ENCODE measurements at places on chromosomes 1 and 21.

- no peak for DNase-seq
Observed at GRCh38 chr1:117089996-117090395, 29.9 kb downstream of the TTF2 start.

- DNase-seq = no peak
Observed at GRCh38 chr1:164759144-164759920, 200.3 kb downstream of the PBX1 start.

- DNase-seq = no peak
Observed at GRCh38 chr1:208100906-208101305, 143.3 kb downstream of the PLXNA2 start.

DNA sequence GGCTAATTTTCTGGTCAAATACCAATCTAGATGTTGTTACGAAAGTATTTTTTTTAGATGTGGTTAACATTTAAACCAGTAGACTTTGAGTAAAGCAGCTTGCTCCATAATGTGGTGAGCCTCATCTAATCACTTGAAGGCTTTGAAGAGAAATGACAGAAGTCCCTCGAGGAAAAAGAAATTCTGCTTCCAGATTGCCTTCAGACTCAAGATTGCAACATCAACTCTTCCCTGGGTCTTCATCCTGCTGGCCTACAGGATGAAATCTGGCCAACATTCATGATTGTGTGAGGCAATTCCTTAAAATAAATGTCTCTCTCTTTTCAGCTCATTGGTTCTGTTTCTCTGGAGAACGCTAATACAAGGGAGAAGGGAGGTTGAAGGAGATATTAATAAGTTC lies 32.5 kb upstream of the SSX2IP start:
- no peak for DNase-seq

- no peak for DNase-seq
Observed at GRCh38 chr1:107523061-107523460, 382.2 kb downstream of the NTNG1 start.

DNA sequence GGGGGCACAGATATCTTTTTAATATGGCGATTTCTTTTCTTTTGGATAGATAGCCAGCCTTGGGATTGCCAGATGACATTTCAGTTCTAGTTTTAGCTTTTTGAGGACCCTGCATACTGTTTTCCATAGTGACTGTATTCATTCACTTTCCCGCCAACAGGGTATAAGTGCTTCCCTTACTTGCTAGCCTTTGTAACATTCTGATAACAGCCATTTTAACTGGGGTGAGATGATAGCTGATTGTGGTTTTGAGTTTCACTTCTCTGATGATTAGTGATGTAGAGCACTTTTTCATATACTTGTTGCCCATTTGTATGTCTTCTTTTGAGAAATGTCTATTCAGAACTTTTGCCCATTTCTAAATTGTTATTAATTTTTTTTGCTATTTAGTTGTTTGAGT lies 151.9 kb downstream of the NTPCR start:
- no peak for DNase-seq

GRCh38 chr1:21623410-21623961 lies 45.7 kb downstream of the RAP1GAP start:
- DNase-seq = no peak

DNA sequence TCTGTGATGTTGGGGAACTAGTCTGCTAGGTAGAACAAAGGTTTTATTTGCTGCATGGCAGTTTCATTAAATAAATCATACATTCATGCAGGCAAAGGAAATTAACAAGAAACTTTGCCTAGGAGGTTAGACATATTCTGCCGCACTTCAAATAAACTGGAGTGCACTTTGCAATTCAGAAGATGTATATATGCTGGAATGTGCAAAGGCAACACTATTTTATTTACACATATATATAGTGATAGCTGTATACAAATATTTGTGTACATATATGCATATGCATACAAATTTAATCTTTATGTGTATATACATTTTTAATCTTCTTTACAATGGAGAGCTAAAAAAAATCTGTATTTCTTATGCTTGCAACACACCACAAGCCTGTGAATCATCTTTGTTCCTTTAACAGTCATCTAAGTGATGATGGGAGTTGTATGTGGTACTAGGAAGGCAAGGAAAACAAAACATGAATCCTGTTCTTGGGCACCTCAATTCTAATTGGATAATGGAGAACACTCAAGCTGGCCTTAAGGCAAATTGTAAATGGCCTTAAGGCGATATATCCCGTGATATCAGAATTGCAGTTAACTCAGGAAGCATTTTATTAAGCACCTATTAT lies 605.8 kb upstream of the CAMK1G start:
- no peak for DNase-seq

GRCh38 chr1:109873278-109874175 lies 37.1 kb upstream of the CSF1 start:
- peak; percentile 15 for DNase-seq

GRCh38 chr1:221200464-221200863 lies 321.2 kb downstream of the HLX start:
- no peak for DNase-seq

DNA sequence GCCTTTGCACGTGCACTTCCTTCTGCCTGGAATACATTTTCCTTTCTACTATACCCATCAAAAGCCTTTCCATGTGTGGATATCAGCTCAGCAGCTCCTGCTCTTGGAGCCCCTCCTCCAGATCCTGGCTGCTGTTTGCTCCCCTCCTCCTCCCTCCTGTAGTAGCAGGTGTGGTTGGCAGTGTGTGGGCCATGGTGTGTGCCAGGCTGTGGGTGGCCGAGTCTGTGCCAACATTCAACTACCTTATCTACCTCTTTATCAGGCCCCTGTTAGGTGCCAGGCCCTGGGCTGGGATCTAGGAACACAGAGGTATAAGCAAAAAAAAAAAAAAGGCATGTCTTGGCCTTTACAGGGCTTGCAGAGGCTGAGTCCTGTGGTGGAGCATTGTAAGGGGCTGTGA lies 180.6 kb upstream of the JUN start:
- DNase-seq = no peak

DNA sequence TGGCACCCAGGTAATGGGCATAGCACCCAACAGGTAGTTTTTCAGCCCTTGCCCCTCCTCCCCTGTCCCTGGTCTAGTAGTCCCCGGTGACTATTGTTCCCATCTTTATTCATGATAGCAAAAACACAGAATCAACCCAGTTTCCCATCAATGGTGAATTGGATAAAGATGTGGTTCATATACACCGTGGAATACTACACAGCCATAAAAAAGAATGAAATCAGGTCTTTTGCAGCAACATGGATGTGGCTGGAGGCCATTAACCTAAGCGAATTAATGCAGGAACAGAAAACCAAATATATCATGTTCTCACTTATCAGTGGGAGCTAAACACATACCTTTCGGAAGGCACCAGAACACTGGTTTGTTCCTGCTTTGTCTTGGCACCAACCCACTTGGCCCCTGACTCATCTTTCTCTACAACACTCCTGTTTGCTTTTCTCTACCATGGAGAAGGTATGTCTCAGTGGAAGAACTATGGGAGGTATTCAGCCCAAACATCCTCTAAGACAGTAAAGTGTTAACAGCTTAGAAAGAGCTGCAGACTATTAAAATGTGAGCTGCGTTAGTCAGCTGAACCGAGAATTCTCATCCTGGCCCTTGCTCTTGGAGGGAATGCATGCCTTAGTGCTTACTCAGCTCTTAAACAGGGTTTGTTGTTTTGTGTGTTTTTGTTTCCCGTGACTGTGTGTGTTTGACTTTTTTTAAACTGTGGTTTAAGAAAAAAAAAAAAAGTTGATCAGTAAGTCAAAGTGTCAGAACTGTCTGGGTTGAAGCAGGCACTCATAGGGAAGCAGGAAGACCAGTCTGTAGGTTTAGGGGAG lies 203.0 kb downstream of the TOMM20 start:
- DNase-seq = peak; percentile 35

DNA sequence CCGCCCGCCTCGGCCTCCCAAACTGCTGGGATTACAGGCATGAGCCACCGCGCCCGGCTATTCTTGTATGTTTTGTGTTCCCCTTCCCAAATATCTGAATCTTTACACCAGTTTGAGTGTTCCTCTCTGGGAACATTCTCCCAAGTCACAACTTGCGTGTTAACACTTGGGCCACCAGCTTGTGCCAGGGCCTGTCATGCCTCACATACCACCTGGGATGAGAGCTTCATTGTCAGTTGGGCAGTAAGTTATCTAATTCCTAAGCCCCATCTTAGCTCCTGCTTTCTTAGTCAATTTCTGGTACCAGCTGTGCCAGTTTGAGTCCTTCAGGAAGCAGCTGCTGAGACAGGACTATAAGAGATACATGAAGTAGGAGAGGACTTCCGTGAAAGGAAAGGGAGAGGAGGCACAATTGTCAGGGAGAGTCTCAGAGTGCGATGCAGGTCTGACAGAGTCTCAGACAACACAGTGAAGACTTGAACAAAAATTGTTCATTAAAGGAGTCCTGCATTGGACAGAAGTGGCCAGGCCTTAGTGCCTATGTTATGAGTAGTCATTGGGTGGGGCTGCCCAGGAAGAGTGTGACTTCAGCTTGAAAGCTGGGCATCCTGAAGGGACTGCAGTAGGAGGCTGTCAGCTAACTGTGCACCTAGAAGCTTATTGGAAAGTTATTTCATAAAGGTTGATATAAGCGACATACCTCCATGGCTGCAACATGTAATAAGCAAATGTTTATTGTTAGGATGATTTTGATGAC lies 17.3 kb downstream of the ZFYVE9 start:
- DNase-seq = no peak

GRCh38 chr1:94651076-94651475 lies 109.5 kb upstream of the F3 start:
- DNase-seq = no peak

GRCh38 chr1:177464686-177465085 lies 293.9 kb downstream of the BRINP2 start:
- DNase-seq = no peak

DNA sequence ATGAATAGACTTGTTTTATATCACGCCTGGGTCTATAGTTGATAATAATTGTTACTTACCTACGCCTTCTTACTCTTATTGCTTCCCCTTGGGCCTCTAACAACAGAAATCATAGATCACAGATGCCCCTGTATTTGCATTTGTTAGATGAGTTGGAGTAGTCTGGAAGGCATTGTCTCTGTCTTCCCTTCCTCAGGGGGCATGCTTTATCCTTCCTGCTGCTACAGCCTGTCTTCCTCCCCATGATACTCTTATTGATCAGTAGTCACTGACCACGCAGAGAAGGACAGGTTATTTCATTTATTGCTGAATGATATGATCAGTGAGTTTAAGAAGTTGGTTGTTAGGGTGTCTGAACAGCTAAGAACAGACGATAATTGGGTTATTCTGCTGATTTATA lies 98.4 kb downstream of the DNM3 start:
- no peak for DNase-seq

DNA sequence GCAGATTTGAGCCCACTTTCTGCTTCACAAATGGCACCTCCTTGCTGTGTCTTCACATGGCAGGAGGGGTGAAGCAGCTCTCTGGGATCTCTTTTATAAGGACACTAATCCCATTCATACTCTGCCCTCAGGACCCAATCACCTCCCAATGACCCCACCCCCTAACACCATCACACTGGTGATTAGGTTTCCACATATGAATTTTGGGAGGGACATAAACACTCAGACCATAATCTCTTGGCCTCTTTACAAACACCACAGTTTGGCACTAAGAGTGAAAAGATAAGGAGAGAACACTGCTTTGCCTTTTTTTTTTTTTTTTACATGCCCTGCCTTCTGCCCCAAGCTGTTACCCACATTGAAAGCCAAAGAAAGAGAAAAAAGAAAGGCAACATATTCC lies 166.2 kb upstream of the NFIA start:
- no peak for DNase-seq

- no peak for DNase-seq
Observed at GRCh38 chr1:169326261-169326955, 41.2 kb downstream of the NME7 start.
